ENCODE measurements at places on chromosomes 2 and 18.

GRCh38 chr2:10122500-10123280 is at the start of gene RRM2:
Gene RRM2 (plus strand): TSS chr2:10122739. CDS start chr2:10122799, 60 bp downstream.
- peak; percentile 91 for DNase-seq

- no peak for DNase-seq
Observed at GRCh38 chr2:168184681-168185513, 62.5 kb downstream of the STK39 start.

GRCh38 chr2:204365811-204366210 is 179.5 kb upstream of the PARD3B start:
- no peak for DNase-seq

DNA sequence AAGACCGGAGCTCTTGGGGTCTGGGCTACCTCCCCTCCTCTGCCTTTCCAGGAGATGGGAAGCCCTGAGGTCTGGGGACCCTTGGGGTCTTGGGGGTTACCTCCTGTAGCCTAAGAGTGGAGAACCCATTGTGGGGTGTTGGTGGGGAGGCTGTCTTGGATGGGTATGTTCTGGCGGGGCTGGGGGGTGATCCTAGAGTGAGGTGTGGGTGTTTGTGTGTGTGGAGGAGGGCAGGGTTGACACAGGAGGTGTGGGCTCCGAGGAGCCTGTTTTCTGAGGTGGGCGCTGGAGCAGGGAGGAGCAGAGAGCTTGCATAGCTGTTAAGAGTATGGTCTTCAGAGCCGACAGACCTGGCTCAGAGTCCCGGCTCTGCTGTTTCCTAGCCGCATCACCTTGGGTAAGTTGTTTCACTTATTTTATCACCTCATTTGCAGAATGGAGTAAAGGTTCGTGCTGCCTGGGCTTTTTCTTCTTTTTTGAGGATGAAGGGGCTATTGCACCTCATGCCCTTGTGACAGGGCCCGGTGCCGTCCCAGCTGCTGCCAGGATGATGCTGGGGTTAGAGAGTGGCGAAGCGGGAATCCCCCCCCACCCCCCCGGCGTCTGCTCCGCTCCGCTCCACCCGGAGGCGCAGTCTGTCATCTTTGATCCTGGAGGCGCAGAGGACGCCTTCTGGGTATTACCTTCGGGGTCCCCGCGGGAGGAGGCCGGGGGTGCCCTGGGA is 17.2 kb downstream of the TET3 start:
- no peak for DNase-seq

DNA sequence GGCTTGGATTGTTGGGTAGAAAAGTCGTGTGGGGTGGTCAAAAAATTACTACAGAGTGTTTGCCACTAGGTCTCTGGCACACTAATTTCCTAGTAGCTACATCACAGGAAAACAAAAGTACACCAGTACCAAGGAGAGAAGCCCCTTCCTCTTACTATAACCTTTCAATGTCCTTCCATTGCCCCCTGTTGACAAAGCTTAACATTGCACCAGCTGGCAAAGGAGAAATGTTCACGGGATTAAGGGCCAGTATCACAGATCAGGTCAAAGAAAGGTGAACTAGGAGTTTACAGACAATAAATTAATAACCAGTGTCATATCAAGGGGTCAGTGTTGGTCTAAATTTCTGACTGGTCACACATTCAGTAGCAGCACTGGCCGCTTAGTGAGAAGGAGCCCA is 1139.6 kb upstream of the FAM98A start:
- DNase-seq = no peak

DNA sequence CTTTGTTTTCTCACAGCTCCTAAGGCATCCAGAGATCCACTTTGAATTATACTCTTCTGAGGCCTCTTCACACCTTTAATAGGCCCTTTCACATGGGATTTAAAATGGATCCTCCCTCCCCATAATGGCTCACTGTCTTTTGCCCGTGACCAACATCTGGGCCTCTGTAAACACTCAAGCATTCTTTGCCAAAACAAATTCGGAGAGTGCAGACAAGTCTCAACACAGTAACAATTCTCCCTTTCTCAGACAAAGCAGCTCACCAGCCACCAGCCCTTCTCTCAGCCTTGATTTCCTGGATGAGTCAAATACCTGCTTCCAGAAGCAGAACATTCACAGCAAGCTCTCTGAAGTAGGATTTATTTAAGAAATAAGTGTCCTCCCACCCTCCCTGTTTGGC is 14.0 kb upstream of the IMP4 start:
- peak; percentile 22 for DNase-seq

DNA sequence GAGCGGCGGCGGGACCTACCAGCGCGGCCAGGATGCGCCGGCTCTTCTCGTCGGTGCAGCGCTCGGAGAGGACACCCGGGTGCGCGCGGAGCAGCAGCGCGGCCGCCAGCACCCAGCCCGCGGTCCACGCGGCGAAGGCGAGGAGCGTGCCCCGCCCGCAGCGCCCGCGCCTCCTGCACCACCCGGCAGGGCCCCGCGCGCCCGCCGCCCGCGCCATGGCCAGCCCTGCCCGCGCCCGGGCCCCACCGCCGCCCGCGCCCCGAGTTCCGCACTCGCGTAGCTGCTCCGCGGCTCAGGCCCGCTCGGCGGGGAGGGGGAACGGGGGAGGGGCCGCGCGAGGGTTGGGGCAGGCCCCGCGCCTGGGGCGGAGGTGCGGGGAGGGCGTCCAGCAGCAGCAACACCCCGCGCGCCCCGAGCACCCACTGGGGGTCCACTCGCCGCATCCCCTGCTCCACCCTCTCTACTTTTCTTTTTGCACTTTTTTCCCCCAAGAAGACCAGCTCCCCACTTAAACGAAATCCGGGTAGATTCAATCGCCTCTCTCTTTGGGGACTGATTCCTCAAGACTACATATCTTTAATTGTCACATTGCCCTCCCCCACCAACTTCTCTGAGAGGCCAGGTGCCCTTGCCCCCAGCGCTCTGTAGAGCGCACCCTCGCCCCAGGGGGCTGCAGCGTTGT is at the start of gene DIPK1C:
Gene DIPK1C, minus strand, starts transcription at position 266 of the 682 bp plus-strand sequence. Its CDS starts 49 bp downstream, at position 217.
- DNase-seq = peak; percentile 2

- peak; percentile 81 for DNase-seq
Observed at GRCh38 chr2:226660526-226660925, 139.1 kb downstream of the IRS1 start.

DNA sequence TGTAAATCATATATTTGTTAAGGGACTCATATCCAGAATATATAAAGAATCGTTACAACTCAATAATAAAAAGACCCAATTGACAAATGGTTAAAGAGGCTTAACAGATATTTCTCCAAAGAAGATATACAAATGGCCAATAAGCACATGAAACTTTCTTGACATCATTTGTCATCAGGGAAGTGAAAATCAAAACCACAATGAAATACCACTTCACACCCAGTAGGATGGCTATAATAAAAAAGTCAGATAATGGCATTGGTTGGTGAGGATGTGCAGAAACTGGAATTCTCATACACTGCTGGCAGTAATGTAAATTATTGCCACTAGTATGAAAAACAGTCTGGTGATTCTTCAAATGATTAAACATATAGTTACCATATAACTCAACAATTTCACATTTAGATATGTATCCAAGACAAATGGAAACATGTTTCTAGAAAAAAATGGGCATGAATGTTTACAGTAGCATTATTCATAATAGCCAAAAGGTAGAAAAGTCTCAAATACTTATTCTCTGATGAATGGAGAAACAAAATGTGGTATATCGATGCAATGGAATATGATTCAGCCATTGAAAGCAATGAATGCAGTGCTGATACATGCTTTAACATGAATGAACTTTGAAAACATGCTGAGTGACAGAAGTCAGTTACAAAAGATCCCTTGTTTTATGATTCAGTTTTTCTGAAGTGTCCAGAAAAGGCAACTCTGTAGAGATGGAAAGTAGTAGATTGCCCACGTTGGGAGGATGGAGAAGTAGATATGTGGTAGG is 304.6 kb upstream of the ZEB2 start:
- DNase-seq = no peak

DNA sequence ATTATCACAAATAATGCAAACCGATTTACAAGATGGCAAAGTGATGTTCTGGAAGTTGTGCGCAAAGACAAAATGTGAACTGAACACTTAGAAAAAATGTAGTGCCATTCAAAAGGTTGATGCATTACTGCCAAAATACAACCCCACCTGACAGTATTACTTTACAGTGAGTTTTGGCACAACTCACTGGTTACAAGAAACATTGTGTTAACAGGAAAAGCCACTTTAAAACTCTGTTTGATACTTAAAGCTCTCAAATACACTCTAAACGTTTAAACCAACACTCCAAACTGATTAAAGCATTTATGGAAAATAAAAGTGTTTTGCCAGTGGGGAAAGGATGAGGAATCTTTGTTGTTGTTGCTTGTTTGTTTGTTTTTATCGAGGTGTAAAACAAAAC is 173.4 kb upstream of the SATB2 start:
- DNase-seq = no peak

DNA sequence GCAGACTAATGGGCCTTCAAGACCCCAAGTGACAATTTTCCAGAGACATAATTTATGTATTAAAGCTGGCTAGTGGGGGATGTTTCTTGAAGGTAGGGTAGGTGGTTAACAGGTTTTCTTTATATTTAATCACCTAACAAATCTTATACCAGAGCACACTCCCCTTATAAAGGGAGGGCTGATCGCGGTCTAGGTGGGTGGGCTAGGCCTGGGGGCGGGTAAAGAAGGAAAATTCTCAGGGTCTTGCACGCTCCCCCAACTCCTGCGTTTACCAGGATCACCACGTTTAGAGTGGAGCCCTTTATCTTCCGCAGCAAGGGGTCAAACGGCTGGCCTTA is 19.9 kb upstream of the CXXC1 start:
- DNase-seq = no peak

- no peak for DNase-seq
Observed at GRCh38 chr2:219995991-219996765, 368.7 kb downstream of the SLC4A3 start.

- peak; percentile 96 for DNase-seq
Observed at GRCh38 chr2:215680605-215681598, 245.0 kb upstream of the FN1 start.

DNA sequence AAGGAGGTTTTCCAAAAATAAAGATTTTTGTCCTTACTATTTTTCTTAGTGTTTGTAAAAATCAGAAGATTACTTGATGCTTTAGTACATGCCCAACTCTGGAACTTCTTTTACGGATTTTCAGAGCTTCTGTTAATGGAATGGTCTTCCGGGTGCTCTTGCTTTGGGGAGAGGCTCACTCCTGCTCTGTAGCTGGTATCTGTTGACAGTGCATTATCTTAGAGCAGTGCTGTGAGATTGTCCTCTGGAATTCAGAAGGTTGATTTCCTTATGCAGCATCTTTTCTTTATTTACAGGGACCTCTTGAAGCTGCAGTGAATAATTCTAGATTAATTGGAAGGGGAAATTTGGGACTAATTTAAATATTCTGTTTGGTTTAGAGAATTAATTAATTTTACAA is 4.6 kb downstream of the MAPRE2 start:
- no peak for DNase-seq

DNA sequence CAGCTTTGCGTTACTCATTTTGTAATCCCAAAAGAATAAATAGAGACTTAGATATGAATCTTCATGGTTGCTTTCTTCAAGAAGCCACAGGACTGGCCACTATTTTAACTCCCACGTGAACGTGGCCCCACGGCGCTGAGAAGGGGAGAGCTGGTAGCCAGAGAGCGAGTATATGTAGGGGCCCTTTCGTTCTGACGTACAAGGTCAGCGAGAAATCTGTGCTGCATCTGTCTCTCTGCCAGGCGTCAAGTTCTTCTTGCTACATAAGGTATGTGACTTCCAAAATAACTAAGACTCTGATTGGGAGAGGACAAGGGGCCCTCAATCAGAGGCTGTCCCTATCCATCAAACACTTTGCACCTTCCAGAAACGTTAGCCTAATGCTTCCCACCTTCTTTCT is 149.2 kb downstream of the PLEKHA3 start:
- DNase-seq = no peak

DNA sequence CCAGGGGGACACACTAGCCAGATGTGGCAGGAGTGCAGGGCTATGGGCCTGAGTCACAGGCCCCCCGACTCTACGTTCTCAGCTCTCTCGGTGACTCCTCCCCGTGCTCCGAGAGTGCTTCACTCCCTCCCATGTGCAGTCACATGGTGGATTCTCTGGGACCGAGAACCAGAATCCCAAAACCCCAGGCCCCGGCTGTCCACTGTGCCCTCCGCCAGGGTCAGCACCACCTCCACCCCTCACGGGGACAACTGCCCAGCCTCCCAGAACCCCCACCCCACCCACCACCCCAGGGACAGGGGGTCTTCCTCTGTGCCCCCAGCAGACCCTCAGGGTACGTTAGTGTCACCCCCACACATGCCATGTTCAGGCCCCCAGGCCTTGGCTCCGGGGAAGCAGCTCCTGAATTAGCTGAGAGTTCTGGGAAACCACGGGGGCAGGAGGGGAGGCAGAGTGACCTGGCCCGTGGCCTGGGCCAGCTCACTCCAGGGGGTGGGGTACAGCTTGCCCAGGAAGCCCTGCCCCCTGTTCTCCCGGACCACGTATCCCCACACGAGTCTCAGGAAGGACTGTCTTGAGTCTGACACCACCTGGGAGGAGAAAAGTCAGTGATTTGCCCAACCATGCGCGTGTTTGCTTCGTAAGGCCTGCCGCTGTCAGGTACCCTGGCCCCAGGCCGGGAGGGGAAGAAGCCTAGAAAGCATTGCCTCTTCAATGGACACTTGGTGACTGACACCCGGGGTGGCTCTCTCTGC is 4.4 kb downstream of the RAMP1 start:
- no peak for DNase-seq

GRCh38 chr2:146365041-146365440 is 1479.8 kb upstream of the ACVR2A start:
- no peak for DNase-seq

- no peak for DNase-seq
Observed at GRCh38 chr2:146931109-146931508, 913.7 kb upstream of the ACVR2A start.

DNA sequence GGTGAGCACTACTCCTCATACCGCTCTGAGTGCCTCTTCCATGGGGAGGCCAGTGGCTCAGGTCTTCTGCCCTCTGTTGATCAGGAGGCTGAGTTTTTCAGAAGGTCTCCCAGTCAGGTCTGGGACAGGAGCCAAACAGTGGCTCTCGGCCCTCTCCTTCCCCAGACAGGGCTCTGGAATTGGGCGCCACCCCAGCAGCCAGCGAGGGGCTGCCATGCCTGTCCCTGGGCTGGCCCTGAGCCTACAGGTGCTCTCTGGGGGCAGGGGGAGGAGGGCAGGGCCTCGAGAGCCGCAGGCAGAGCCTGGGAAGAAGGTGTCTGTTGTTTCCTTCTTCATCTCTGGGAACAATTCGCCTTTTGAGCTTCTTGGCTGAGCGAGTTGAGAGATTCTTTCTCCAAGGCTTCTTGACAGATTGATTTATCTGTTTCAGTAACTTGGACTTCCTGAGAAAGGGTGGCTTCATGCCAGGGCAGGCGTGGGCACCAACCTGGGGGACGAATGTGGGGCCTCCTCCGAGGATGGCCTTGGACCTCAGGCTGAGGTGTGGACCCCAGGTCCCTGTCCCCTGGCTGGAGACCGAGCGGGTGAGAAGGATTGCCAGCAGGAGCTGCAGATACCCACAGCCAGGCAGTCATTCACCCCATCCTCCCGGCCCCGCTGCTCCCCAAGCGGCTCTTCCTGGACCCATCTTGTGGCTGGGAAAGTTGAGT is 64.7 kb upstream of the GLI2 start:
- DNase-seq = no peak

Measured in astrocyte of the spinal cord (primary cell).